Upper lobe of right lung (tissue), 1 donor: ENCODE measurements at places on chromosomes 3 and 15. TPM values are rescaled to one million over a fixed set of nuclear protein-coding genes. Genes with fewer than 3 reads are reported as not detected.

- H3K27ac ChIP-seq: no peak overlapping the region
- H3K36me3 ChIP-seq: no peaks in the 10 kb centered on the region
- no peaks in the 10 kb centered on the region for H3K4me1 ChIP-seq
- H3K27me3 ChIP-seq: no peaks in the 10 kb centered on the region
- H3K4me3 ChIP-seq: no peak overlapping the region
- no peak for DNase-seq
These were observed 77.4 kb upstream of the ANKRD28 start for GRCh38 chr3:15875016-15875689.

GRCh38 chr15:25366058-25366457 lies 72.8 kb downstream of the UBE3A start:
- H3K4me3 ChIP-seq: no peak overlapping the region
- DNase-seq: no peak
- no peaks in the 10 kb centered on the region for H3K27me3 ChIP-seq
- no peak overlapping the region for H3K27ac ChIP-seq

- no peak overlapping the region for H3K27ac ChIP-seq
- H3K4me3 ChIP-seq: no peak overlapping the region
- no peaks in the 10 kb centered on the region for H3K27me3 ChIP-seq
- H3K4me1 ChIP-seq: no peaks in the 10 kb centered on the region
- DNase-seq: no peak
These were observed 2.3 kb downstream of the MINDY4B start for GRCh38 chr3:150902988-150903387.

DNA sequence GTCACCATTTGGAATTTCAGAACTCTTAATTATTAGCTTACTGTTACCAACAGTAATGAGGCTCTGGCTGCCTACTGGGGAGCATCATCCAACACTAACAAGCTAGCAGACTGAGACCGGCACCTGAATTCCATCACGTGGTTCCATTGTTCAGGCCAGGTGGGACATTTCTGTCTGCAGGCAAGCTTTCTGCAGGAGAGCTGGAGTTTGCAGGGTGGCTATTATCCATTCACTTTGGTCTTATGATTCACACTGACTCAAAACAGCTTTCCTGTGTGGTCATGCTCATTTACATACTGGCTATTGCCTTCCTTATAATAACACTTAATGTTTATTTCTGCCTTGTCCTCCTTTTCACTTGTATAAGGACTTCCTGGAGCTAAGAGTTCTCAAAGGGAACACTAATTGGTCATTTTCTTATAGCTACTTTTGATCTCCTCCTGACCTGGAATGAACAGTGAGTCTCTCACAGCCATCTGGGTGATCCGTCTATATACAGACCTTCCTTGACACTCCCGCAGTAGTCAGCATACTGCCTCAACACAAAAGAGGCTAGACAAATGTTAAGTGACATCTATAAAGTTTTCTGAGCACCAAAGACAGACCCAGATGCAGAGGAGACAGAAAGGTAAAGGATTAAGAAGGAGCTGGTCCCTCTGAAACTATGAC lies 695.4 kb downstream of the FHIT start:
- no peaks in the 10 kb centered on the region for H3K36me3 ChIP-seq
- no peak overlapping the region for H3K27ac ChIP-seq
- H3K4me3 ChIP-seq: no peak overlapping the region

DNA sequence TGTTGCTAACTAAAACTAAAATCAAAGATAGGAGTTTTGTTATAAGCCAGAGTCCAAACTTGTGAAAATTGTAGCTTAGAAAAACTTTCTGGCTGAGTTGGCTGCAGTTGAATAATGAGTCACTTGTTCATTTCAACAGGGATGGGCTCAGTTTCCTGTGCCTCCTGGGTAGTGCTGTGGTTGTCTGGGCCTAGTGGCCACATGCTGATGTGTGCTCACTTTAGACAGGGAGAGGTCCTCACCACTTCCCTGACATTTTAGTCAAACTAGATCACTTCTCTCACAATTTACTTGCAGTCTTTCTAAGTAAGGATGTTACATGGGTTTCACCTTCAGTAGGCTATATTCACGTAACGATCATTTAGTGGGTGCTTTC lies 6.3 kb upstream of the UBE2Q2 start:
- no peak overlapping the region for H3K4me3 ChIP-seq
- peaks cover 7% of the 10 kb centered on the region for H3K4me1 ChIP-seq
- no peaks in the 10 kb centered on the region for H3K36me3 ChIP-seq

DNA sequence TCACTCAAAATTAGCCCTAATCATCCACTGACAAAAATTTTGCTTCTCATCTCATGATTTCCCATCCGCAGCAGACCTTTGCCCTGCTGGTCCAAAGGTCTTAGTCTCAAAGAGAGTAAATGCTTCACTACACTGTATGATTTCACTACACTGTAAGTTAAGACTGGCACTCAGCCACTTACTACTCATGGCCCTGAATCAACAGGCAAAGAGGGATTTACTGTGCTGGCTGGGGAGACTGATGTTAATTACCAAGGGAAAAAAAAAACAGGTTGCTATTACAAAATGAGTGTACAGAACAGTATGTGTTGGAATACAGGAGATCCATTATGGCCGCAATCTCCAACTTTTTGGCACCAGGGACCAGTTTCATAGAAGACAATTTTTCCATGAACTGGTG lies 214.8 kb downstream of the ZMAT3 start:
- no peaks in the 10 kb centered on the region for H3K4me1 ChIP-seq
- no peaks in the 10 kb centered on the region for H3K27me3 ChIP-seq
- no peak for DNase-seq
- H3K4me3 ChIP-seq: no peak overlapping the region
- no peaks in the 10 kb centered on the region for H3K36me3 ChIP-seq
- H3K27ac ChIP-seq: no peak overlapping the region

DNA sequence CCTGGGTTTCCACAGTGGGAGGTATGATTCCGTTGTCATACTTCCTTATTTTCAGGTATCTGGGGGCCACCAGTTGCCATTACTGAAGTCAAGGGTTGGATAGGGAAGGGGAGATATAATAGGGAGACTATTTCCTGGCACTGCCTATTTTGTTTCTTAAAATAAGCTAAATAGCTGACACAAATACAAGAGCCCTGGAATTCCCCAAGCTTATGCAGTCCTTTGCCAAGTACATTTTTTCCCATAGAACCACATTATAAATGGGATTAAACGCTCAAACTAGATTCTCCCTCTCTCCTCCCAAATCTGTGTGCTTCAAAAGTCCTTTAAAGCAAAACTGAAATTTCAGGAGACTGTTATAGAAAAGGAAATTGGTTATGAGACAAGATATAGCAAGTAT lies 68.7 kb downstream of the AP4E1 start:
- peaks cover 13% of the 10 kb centered on the region for H3K36me3 ChIP-seq
- no peak overlapping the region for H3K4me3 ChIP-seq
- no peak overlapping the region for H3K27ac ChIP-seq
- no peaks in the 10 kb centered on the region for H3K27me3 ChIP-seq

The PEAK1 gene
- 139 TPM for total RNA-seq

The IQCF6 gene
- total RNA-seq: not detected

The AHSG gene
- total RNA-seq: not detected

The COL8A1 gene
- total RNA-seq: 95.1 TPM

The SEMA7A gene
- 5.4 TPM for total RNA-seq

The EFCC1 gene
- total RNA-seq: 17.2 TPM

The USP50 gene
- total RNA-seq: not detected
